ENCODE measurements at places on chromosomes 2 and 18.

DNA sequence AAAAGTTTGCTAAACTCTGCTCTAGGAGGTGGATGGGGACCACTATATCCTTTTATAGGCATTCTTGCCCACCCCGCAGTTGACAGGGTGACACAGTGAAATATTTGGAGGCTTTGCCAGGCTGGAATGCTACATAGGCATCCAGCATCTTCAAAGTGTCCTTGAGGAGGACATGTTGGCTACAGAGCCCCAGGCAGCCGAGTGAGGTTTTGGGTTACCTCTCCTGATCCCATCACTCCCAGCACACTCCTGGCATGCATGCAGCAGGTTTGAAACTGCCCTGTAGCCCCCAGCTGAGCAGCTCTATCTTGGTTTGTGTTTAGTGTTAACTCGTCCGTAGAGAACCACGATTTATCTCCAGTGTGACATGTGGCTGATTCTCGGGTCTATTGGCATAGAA lies 7.3 kb downstream of the FOSL2 start:
- no peak for DNase-seq

GRCh38 chr2:12514631-12515437 lies 201.9 kb upstream of the TRIB2 start:
- DNase-seq = peak; percentile 32

DNA sequence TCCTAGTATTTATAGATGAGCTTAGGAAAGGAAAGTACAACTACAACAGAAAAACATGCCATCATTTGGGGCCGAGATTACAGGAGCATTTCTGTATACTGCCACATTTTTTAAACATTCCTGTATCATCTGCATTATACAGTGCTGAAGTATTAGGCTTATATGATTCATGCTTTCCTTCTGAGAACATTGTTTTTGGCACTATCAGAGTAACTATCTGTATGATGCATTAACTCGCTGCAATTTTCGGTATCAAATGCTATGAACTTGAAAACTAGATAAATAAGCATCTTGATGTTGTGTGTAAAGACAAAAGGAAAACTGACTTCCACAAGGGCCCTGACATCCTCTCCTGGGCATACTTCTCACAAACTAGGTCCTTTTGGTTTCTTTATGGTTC lies 102.0 kb downstream of the RIT2 start:
- DNase-seq = no peak

- DNase-seq = no peak
These were observed 86.9 kb upstream of the COPS8 start for GRCh38 chr2:236998758-236999157.

GRCh38 chr2:75595541-75596395 lies 35.0 kb upstream of the EVA1A start:
- DNase-seq = no peak

- no peak for DNase-seq
These were observed 170.5 kb downstream of the DCDC2C start for GRCh38 chr2:3873899-3874298.

DNA sequence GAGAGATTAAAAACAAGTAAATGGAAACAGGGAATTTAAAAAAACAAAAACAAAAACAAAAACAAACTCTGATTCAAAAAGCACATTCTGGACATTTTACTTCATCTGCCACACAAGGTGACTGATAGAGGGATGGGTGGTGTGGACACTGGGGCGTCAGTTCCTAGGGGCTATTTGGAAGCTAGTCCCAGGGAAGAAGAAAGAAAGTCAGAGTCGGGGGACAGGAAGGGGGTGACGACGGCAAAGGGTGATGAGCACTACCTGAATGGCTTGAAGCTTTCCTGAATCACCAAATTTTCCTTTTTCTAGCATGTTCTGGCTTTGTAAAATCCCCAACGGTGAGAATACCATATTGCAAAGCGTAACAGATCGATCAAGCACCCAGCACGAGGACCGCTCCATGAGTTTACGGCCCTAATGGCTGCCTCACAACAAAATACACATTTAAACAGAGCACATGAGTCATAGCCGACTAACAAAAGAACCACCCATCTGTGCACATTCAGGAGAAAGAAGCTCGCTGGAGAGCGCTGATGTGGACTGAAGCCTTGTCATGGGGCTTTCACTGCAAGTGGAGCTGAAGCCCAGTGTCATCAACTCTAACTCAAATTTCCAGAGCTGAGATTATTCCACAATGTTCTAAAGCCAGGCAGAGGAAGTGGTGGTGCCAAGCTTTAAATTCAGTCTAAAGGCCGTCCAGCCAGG lies 178.9 kb downstream of the LNPK start:
- no peak for DNase-seq

GRCh38 chr2:223054193-223054781 lies 2.3 kb downstream of the KCNE4 start:
- DNase-seq = no peak

GRCh38 chr18:77366067-77366719 lies 116.5 kb downstream of the GALR1 start:
- DNase-seq = no peak

DNA sequence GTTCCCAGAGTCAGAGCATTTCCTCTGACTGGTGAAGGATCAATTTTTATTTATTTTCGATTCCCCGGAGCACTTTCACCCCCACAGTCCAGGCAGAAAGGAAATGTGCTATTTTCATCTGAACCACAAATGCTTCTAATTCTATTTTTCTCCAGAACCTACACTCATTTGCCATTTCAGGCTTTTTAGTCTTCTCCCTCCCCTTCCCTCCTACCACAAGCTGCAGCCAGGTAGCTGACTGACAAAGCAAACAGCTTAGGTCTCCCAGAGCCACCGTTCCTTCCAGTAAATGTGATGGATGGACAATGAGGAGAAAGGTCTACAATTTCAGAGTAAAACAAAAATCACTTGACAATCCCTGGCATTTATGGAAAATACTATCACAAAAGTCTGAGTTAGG lies 76.9 kb downstream of the KLF7 start:
- DNase-seq = no peak

DNA sequence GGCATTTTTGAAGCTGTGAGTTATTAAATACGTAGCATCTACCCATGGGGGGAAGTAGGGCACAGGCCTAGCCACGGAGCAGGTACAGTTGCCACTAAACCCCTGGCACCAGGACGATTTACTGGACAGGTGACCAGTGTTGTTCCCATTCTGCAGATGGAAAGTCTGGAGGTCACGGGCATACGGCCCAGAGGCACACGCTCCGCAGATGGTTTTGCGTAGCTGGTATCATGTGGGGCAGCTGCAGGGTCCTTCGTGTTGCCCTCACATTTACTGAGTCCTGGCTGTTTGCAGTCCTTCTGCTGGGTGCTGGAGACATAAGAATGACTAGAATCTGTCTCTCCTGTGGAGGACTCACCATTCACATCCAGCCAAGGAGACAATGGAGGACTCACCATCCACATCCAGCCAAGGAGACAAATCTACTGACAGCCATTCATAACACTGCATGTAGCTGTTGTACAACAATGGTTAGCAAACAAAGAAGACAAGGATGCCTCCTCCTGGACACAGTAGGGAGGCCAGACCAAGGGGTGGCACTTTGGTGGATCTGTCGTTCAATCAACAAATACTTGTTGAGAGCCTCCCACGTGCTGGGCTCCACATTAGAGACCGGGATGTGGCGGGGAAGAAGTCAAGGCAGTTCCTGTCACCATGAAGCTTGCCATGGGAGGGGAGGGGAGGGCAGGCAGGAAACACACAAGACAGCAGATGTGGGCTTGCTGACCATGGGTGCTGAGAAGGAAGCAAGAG lies 24.9 kb downstream of the TWIST2 start:
- DNase-seq = no peak

- no peak for DNase-seq
These were observed 77.5 kb upstream of the SERTAD2 start for GRCh38 chr2:64731263-64731643.

GRCh38 chr2:8256905-8257304 lies 425.0 kb upstream of the ID2 start:
- DNase-seq = no peak

DNA sequence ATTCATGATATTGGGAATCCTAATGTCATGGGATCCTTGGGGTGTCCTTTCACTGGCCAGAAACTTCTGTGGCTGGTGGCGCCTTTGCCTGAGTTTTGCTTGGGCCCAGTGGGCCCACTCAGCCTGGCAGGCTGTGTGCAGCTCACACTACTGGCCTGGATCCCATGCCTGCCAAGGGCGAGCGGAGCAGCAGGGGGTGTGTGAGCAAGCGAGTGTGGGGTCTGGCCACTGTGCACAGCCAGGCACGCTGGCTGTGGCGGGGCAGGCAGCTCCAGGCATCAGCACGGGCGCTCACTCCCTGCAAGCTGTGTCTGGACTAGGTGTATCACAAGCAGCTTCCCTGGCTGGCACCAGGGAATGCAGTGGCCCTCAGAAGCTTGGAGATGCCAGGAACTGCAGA lies 74.5 kb downstream of the NCOA1 start:
- DNase-seq = no peak

- no peak for DNase-seq
These were observed 6.0 kb upstream of the ALPI start for GRCh38 chr2:232449964-232450363.

- DNase-seq = peak; percentile 55
These were observed at the start of gene IKZF2 for GRCh38 chr2:213151437-213152064. Gene IKZF2 (minus strand): TSS chr2:213151612. CDS start chr2:213148629, 2,983 bp downstream.

GRCh38 chr2:95333888-95334338 lies 36.8 kb downstream of the KCNIP3 start:
- no peak for DNase-seq

- DNase-seq = no peak
These were observed 64.4 kb downstream of the GREB1 start for GRCh38 chr2:11598228-11598731.

DNA sequence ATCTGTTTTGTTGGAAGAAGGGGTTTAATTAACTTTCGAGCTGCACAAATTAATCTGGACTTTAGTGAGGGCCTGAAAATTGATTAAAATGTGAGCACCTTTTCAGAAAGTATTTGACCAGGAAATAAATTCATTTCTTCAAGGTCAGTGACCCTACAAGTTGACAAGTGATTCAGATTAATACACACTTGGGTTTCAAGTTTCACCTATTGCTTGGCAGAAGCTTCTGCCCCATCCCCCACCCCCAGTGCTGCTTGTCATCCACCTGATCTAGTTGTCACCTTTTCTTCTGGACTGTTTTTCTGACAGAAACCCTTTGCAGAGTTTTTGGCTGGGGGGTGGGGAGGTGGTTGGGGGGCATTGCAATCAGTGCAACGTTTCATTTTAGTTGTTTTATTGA lies 46.2 kb downstream of the RPRM start:
- DNase-seq = no peak

DNA sequence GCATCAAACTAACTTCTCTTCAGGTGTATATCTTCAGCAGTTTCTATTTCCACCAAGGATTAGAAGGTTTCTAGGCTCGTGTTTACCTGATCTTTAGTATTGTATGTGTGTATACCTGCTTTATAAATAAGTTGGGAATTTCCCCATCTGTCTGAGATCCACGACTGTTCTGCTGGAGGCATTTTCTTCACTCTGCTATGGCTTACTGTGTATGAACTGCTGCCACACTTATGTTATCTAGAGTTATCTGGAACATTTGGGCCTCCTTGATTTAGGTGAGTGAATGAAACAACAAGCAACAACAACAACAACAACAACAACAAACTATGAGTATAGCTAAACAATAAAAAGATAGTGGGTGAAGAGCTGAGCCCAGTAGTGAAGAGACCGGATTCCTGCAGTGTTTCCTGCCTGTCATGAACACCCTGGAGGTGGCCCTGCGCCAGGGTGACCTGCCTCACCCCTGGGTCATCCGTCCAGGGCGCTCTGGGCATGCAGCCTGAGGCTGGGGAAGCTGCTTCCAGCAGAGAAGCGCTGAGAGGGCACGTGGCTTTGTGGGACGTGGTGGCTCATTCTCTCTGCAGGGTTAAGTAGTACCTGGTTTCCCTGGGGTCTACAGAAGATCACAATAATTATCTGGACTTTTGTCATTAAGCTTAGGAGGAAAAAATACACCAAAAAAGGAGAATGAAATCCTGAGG lies 56.1 kb upstream of the GATA6 start:
- DNase-seq = no peak

All from stimulated activated CD4-positive, alpha-beta T cell treated with anti-CD3 and anti-CD28 coated beads, Interleukin-4, amount 100 ng/mL, for 24 hours (primary cell).